ENCODE measurements at places on chromosomes 3 and 15.

DNA sequence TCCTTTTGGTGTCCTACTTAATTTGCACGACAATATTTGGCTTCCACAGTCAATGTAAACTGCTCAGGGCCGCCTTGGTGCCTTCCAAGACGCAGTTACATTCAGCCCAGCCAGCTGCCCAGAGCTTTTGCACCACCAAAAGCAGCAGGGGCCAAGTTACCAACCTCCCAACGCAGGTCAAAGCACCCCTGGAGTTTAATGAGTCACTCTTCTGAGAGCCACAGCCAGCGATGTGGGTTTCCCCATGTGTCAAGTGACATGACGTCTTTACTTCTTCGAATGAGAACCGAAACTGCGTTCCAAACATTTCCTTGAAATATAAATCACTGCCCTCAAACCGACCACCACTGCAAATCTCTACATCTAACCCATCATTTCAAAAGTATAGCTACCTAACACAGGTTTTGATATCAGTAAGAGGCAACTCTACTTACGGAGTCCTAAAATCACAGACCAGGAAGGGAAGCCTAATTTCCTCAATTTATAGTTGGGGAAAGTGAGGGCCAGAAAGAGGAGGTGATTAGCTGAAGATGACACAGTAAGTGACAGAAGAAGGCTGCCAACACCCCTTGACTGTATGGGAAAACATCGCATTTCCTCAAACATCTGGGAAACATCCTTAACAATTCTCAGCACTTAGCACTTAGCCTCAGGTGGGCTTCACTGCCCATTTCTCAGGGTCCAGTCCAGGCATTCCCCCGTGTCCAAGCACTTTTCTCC lies 24.5 kb downstream of the MB21D2 start:
- DNase-seq = peak; percentile 99

DNA sequence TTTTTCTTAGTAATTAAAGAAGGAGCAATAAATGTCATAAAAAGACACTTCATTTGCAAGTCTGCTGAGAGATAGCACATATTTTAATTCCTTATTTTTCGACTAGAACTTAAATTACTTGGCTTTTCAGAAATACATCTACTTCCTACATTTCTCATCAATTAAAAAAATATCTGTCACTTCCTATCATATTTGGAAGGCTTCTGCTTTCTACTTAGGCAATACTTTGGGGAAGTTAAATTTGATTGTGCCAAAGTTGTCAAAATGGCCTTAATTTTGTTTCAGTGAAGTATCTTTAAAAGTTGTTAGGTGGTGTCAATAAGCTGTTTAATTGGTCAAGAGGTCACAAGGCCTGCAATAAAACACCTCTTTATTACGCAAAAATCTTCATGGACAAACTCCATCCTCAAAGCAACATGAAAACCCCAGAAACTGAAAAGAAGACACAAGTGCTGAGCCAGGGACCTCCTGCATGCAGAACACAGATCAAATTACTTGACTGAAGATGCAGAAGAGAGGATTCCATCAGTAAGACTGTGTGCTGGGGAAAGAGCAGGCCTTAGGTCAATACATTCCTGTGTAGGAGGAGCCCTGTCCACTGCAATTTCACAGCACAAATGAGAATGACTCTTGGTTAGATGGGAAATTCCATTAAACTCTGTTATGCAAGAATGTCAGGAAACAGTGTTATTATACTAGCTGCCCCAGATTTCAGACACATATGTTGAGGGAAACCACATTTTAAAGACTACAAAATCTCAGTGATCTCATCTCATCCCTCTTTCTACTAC lies 48.0 kb upstream of the FSTL1 start:
- peak; percentile 100 for DNase-seq

GRCh38 chr15:93159930-93160329 lies 70.9 kb upstream of the RGMA start:
- DNase-seq = no peak

- no peak for DNase-seq
Observed at GRCh38 chr15:69132977-69133861, 27.2 kb upstream of the GLCE start.

- peak; percentile 54 for DNase-seq
Observed at GRCh38 chr15:34721802-34722438, 32.9 kb downstream of the GJD2 start.

GRCh38 chr3:39501968-39502837 lies 34.7 kb downstream of the MOBP start:
- no peak for DNase-seq

- peak; percentile 6 for DNase-seq
Observed at GRCh38 chr3:106212665-106213222, 343.9 kb upstream of the CBLB start.

- DNase-seq = no peak
Observed at GRCh38 chr3:177610686-177611633, 413.7 kb upstream of the TBL1XR1 start.

Data from iris pigment epithelial cell (primary cell).